ENCODE measurements at places on chromosomes 1 and 21.

GRCh38 chr1:19308509-19308907 lies 3.4 kb downstream of the AKR7A2 start:
- DNase-seq, result no peak

GRCh38 chr1:48741380-48741779 lies 35.3 kb downstream of the BEND5 start:
- DNase-seq, result no peak

DNA sequence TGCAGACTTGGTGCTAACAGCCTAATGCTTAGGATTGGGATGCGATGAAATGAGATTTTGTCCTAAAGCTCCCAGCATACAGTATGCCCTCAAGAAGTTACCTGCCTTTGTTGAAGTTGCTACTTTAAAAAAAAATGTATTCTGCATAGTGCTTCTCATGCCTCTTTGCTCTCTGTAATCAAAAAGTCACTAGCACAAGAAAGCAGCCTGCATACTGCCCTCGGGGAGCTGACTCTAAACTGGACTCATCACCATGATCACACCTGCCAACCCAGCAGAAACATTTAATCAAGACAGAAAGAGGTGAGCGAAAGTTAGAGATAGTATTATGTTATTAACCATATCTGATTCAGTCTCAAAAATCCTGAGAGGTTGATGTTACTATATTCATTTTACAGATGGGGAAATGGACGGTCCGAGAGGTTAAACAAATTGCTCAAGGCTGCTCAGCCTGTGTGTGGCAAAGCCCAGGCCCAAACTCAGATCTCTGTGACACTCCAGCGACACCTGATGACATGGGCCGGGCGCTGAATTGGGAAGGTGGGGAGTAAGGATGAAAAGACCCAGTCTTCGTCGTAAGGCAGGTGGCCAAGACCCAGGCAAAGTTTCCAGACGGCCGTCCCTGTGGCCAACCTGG lies 1.1 kb downstream of the BATF3 start:
- DNase-seq, result no peak

GRCh38 chr21:45177039-45177438 lies 102.7 kb downstream of the ADARB1 start:
- no peak for DNase-seq

GRCh38 chr1:172512591-172512990 lies 20.4 kb upstream of the SUCO start:
- no peak for DNase-seq

- no peak for DNase-seq
These were observed 11.7 kb downstream of the CAPN9 start for GRCh38 chr1:230758709-230759368.

GRCh38 chr1:157831968-157832626 lies 9.5 kb downstream of the CD5L start:
- no peak for DNase-seq

DNA sequence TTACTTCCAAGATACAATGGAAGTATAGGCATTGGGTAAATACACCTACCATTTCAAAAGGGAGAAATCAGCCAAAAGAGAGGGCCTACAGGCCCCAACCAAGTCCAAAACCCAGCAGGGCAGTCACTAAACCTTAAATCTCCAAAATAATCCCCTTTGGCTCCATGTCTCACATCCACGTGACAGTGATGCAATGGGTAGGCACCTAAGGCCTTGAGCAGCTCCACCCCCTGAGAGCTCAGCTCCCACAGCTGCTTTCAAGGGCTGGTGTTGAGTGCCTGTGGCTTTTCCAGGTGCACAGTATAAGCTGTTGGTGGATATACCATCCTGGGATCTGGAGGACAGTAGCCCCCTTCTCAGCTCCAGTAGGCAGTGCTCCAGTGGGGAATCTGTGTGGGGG lies 72.5 kb downstream of the UROD start:
- no peak for DNase-seq

DNA sequence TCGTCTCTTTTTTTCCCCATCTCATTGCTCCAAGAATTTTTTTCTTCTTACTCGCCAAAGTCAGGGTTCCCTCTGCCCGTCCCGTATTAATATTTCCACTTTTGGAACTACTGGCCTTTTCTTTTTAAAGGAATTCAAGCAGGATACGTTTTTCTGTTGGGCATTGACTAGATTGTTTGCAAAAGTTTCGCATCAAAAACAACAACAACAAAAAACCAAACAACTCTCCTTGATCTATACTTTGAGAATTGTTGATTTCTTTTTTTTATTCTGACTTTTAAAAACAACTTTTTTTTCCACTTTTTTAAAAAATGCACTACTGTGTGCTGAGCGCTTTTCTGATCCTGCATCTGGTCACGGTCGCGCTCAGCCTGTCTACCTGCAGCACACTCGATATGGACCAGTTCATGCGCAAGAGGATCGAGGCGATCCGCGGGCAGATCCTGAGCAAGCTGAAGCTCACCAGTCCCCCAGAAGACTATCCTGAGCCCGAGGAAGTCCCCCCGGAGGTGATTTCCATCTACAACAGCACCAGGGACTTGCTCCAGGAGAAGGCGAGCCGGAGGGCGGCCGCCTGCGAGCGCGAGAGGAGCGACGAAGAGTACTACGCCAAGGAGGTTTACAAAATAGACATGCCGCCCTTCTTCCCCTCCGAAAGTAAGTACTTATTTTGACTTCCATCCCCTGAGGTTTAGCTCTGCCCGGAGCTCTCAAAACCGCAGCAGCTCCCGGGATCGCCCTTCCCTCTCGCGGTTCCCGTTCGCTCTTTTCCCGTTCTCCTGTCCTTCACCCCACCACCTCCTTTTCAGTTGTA lies 1.5 kb downstream of the TGFB2 start:
- DNase-seq, result peak; percentile 31

DNA sequence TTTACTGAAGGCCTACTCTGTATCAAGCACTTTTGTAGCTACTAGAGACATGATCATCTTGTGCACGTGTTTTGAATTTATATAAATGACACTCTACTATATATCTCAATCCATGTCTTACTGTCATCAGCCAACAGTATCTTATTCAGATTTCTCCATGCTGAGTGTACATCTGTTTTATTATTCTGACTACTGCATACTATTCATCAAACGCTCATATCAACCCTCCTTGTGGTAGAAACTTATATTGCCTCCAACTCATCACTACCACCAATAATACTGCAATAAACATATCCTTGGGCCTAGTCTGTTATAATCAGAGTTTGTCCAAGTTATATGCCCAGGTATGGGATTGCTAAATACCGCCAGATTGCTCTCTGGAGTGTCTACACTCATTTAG lies 81.6 kb upstream of the IRF2BP2 start:
- no peak for DNase-seq

GRCh38 chr1:230230948-230231773 lies 164.1 kb downstream of the GALNT2 start:
- DNase-seq, result no peak

GRCh38 chr21:28207436-28208173 lies 785.1 kb downstream of the LTN1 start:
- no peak for DNase-seq

DNA sequence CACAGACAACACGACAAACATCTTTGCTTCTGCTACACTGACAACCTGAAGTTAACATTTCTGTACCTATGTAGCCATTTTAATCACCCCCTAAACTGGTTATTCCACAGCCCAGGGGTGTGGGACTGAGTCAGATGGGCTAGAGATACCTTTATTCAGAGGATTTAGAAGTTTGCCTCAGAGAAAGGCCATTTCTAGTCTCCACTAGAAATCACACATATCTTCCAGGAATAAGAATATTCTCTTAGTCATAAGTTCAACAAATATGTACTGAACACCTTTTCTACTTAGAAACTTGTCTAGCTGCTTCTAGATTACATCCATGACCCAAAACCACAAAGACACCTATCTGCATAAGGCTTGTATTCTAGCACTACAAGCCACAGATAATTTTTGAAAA lies 38.8 kb downstream of the ERG start:
- DNase-seq, result no peak

DNA sequence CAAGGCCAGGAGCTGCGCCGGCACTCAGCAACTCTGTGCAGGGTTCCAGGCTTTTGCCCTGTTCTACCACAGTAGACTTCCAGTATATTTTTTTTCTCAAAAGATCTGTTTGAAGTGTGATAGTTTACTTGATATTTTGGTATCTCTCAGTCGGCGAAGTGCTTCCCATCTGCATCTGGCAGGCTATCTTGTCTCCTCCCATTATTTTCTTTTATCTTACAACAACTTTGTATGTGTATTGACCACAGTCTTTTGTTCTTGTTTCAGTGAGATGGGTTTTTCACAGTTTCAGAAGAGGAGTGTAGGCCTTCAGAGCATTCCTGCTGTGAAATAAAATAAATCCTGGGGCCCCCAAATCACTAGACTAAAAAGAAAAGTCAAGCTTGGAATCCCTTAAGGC lies 292.9 kb downstream of the PTGER3 start:
- no peak for DNase-seq

DNA sequence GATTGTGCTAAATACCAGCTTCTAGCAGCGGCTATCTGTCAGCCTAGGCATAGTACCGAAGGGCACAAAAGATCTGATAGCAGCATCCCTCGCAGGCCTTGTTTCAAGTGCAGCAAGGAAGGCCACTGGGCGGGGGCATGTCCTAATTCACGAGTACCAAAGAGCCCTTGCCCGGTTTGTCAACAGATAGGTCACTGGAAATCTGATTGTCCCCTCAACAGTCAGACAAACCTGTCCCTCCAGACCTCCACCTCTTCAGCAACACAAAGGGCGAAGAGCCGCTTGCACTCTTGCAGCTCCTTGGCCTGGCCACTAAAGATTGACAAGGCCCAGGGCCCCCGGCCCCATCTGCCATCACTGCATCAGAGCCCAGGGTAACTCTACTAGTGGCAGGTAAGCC lies 22.7 kb upstream of the CA6 start:
- no peak for DNase-seq

DNA sequence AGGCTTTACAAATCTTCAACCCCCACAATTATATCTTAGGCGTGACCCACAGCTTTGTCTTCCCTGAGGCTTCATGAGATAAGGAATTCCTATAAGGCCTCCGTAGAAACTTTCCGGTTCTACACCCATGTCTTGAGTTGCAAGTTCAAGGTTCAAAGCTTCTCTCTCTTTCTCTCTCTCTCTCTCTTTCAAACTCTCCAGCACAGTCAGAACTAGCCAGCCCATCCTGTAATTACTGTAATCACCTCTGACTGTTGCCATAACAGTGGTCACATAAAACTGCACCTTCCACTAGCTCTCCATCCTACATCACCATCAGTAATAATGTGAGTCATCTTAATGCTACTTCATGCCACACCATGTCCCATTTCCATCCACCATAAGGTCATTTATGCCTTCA lies 90.0 kb upstream of the NFASC start:
- DNase-seq, result no peak

DNA sequence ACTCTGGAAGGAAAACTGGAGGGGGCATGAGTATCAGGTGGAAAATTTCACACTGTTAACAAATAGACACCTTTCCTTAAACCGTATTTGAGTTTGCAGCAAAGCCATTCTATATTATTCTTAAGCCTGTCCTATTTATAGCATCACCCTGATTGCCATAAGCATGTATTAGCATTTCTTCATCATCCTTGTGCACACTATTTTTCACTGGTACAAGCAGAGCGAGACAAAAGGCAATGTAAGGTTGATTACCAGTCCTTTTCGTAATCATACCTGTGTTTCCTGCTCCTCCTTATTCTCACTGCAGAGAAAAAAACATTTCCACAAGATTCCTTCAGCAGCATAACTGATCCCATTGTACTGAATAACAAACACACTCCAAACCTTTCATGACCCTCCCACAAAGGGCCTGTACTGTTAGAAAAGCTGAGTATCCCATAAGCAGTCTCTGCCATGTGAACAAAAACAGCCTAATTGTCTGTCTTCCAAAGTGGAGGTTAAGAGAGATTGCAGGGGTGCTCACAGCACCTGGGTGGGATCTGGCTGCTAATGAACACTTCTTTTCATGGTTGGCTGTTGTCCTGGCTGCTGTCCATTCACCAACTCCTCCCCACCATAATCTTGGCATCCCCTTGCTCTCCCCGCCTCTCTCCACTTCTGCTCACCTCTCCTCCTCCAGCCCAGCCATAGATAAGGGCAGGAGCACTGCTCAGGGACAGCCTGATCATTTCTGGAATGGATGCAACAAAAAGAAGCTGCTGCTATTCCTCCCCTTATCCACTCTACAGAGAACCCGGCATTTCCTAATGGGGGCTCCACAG lies 30.4 kb downstream of the VTCN1 start:
- DNase-seq, result no peak

DNA sequence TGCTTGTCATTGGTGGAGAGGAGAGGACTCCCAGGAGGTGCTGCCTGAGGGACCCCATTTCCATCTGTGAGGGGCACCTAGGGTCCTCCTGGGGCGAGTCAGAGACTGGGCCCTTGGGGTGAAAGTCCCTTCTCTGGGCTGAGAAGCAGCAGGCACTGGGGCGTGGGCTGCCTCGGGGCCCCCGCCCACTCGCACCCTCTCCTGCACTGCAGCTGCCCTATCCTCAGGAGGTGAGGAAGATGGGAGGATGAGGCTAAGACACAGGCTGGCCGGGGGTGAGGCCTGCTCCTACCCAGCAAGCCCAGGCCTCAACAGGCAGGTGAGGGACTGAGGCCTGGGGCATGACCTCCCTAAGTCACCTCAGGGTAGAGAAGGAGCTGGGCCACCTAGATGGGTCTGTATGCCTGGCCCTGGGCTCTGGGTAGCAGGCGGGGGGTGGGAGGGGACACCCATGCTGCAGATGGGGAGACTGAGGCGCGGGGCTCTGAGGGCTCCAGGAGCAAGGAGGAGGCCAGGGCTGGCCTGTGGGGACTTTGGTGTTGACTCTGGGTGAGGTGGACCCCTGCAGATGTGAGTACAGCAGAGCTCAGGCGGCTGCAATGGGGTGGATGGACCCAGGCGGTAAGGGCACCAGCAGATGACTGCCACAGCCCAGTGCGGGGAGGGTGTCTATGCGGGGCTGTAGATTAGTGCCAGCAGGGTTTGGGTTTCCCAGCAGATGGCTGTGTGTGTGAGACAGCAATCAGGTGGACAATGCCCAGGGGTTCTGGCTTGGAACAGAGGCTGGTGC lies 10.4 kb upstream of the ZNF669 start:
- no peak for DNase-seq

DNA sequence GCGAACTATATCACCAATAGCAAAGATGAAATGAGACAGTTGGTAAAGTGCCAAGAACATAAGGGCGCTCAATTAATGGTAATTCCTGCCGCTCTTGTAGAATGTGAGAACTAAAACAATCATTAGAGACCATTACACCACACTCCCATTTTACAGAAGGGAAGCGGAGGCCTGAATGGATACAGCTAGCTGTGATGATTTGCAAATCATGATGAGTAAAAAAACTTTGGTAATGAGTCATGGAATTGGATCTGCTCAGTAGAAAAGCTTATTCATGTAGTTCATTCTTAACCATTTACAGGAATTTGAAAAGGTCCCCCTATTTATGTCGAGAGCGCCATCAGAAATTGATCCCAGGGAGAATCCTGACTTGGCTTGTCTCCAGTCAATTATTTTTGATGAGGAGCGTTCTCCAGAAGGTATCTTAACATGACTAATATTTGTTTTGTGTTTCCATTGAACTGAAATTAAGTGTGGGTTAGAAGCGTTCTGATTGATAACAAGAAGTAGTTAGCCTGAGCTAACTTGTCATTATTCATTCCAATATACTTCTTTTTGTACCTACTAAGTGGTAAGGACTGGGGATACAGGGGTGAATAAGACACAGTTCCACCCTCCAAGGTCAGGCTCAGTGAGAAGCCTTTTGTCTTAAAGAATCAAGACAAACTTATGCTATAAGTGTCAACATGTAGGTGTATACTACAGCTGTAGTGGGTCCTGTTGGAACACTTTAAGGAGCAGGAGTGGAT lies 812 bp downstream of the TTC4 start:
- peak; percentile 65 for DNase-seq

Data from CD14-positive monocyte (primary cell).